ENCODE measurements at places on chromosomes 11 and 22. TPM values are rescaled to one million over a fixed set of nuclear protein-coding genes. Genes with fewer than 3 reads are reported as not detected.

GRCh38 chr11:118002010-118002540, 15.9 kb downstream of the IL10RA start:
- DNase-seq, result no peak

DNA sequence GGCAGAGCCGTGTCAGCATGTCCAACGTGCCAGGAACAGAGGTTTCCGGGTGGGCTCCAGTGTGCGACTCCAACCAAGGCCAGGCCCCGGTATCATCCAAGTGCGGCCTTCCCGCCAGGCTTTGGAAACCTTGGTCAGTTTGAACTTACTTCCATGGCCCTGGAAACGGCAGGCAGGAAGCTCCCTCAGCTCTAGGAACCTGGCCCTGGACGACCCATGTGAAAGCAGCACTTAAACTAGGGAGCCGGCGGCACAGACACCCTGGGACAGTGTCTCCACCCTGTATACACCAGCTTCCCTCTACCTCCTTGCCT, 65.2 kb downstream of the MYH9 start:
- DNase-seq, result no peak

GRCh38 chr11:79168530-79169110, 272.2 kb downstream of the TENM4 start:
- DNase-seq, result no peak

DNA sequence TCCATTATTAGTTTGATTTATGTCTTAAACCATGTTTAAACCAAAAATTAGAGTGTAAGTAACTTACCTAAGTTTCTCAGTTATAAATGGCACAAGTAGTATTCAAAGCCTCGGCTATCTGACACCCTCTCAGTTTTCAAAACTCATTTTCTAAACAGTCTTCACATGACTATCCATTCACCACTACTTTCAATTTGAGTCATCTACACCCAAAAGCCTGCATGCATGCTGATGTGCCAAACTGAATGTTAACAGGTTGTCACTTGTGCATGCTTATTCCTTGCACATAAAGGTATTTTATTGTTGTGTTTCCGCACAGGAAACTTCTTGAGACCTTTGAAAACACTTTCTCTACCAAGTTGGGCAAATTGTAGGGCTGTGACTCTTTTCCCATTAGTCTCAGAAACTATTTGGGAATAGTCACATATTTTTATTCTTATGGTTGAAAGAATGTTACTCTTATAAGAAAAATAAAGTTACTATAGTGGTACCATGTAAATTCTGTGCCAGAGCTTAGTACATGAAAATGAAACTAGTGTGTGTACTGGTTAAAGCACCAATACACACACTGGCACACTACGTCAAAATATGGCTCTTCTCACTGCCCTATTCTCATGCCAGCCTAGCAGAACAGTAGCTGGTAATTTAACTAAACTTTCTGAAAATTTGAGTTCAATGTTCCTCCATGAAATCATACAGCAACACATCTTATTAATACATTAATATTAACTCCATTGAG, 2.2 kb upstream of the OR51E2 start:
- no peak for DNase-seq

HINFP gene
- total RNA-seq, result 13.0 TPM

Measured in glomerular endothelial cell (primary cell).